ENCODE measurements at places on chromosomes 11 and 22.

GRCh38 chr11:69055598-69056516 is 7.1 kb downstream of the TPCN2 start:
- DNase-seq = no peak

- DNase-seq = no peak
Measured at GRCh38 chr11:126307706-126308105, 3.8 kb downstream of the DCPS start.

DNA sequence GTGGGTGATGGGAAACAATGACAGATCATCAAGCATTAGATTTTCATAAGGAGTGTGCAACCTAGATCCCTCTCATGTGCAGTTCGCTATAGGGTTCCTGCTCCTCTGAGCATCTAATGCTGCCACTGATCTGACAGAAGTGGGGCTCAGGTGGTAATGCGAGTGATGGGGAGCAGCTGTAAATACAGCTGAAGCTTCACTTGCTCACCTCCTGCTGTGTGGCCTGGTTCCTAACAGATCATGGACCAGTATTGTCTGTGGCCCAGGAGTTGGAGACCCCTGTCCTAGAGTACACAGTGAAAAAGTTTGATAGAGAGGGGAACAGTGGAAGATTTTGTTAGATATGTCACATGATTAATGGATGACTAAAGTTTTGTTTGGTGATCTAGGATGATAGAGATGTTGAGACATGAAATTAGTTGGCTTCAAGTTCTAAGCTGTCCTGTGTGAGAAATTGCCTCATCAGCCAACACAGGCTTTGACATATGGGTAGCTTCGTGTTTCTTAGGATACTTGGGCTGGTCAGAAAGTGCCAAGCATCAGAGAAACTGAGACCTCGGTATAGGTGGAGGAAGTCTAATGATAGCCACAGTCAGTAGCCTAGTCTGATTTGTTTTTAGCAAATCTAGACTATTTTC is 47.4 kb downstream of the ARHGEF12 start:
- no peak for DNase-seq

DNA sequence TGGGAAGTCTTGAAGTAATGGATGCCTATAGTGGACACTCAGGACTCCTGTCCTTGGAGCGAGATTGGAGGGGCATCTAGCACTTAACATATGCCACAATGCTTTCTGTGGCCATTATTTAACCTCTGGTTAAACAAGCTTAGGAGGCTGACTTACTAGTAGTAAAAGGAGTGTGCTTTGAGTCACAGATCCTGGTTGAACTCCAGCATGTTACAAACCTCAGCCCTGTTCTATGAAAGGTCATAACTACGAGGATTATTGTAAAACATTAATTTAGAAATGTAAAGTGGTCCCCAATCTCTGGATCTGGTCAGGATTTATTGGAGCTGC is 1.1 kb upstream of the LBHD1 start:
- DNase-seq = no peak

- DNase-seq = no peak
Measured at GRCh38 chr22:23743303-23743705, 7.6 kb downstream of the ZNF70 start.

DNA sequence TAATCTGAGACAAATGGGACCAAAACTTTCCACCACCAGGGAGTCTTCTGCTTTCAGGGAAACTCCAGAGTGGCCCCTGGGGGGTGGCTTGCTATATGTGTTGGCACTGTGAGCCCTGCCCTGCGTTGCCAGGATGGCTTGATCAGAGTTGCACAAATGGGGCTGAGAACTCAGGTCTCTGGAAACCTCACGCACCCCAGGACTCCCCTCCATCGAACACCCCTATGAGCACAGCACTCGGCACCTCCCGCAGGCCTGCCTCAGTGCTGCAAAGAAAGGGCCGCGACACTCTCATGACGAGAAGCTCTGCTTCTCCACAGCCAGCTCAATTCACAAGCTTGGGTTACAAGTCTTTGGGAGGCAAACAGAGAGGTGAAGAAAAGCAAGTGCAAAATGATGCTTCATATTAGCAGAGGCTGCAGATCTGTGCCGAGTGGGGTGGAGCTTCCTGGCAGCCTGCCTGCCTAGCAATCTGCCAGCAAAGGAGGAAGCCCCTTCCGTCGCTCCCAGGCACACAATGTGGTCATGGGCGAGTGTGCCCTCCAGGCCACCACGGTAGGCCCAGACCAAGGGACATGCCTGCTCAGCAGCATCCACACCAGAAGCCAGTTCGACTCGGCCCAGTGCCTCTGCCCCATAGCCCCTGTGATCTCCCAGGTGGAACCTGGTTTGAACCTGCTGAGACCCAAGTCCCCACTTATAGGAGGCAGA is 55.7 kb downstream of the MYH9 start:
- DNase-seq = no peak

DNA sequence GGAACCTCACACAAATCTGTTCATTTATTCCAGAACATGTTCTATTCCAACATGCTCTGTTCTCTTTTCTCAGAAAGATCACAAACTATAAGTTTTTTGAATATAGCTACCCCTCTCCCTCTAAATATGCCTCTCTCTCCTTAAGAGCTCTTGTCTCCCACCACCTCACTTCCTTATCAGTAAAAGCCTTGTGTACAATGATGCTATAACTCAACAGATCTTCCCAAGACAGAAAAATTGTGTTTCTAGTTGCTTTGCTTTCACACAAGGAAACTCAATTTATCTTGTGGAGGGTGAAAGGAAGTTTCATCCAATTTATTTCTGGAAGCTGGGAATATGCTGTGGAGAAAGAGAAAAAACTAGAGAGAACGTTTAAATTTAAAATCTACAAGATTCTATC is 64.4 kb downstream of the FAM76B start:
- DNase-seq = no peak

DNA sequence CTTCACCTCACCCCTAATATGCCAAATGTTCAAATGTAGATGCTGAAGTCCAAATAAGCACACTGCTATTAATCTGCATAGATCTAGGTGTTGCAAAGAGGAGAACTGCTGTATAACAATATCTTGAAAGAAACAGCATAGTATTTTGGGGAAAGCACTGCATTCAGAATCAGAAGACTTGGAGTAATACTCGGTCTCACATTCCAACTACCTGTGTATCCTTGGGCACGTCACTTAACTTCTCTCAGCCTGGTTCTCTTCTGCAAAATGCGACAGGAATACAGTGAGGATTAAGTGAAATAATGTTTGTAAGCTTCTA is 332 bp upstream of the HMGXB4 start:
- no peak for DNase-seq

DNA sequence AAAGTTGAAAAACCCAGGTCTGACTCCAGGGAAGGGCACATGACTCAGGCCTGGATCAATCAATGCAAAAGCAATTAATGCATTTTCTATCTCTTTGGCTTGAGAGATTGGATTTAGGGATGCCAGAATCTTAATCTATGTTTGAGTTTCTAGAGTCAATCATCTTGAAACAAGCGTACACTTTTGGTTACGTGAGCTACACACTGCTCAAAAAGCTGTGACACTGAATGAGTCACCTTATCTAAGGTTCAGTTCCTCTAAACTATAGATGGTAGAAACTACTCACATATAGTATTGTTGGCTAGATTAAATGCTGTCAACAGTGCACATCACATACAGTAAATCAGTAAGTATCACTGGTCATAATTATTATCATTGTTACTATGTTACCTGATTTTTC is 24.2 kb downstream of the MRE11 start:
- no peak for DNase-seq

DNA sequence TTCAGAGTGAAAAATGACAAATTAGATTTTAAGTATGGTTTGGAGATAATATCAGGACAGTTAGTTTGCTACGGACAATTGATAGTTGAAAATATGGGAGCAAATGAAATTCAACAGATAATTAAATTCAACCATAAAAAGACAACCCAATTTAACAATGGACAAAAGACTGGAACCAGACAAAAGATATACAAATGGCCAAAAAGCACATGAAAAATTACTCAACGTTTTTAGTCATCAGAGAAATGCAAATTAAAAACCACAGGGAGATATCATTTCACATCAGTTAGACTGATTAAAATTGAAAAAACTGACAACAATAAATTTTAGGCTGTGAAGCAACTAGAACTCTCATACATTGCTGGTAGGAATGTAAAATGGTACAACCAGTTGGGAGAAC is 27.2 kb downstream of the SIK2 start:
- DNase-seq = no peak

- DNase-seq = no peak
Measured at GRCh38 chr22:50586416-50586815, 3.8 kb upstream of the CHKB start.

GRCh38 chr22:30115705-30116104 is 35.4 kb downstream of the HORMAD2 start:
- no peak for DNase-seq

DNA sequence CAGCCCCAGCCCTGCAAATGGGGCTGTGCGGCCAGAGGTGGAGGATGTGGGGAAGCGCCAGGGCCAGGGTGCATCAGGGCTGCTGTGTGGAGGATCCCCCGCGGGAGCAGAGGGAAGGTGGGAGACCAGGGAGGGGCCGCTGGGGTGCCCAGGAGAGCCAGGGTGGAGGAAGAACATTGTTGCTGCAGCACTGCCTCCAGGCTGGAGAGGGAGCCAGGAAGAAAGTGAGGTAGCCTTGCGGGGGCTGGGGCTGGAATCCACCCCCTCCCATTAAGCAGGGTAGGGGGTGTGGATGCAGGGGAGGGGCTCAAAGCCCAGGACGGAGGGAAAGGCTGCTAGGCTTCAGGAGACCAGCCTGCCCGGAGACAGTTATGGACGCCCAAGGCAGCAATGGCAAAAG is 15.0 kb downstream of the CABP7 start:
- DNase-seq = no peak

- DNase-seq = no peak
Measured at GRCh38 chr22:41909310-41910049, 5.4 kb downstream of the SHISA8 start.

- DNase-seq = no peak
Measured at GRCh38 chr11:34198523-34198922, 93.1 kb downstream of the NAT10 start.

DNA sequence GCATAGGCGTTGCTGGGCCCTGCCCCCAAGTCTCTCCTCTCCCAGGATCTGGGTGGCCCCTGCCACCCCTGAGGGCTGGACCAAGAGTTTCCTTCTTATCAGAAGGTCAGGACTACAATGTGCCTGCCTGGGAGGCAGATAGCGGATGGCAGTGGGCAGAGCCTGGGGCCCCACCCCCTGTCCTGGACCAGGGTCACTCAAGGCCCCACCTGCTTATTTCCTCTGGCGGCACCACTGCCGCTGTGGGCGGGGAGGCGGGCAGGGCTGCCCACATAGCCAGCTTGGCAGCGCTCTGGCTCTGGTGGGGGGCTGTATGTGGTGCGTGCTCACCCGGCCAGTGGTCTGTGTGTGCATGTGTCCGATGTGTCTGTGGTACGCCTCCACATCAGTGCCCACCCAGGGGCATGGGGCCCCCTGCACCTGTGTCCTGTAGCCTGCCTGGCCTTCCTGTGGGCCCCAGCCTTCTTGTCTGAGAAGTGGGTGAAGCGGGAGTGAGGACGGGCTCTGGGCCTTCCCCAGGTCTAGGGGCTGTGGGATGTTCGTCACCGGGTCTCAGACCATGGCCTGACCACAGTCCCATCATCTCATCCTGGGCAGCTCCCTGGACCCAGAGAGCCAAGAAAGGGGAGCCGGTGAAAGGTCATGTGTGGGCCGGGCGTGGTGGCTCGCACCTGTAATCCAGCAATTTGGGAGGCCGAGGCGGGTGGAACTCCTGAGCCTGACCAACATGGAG is 3.0 kb downstream of the GAS2L1 start:
- DNase-seq = no peak

DNA sequence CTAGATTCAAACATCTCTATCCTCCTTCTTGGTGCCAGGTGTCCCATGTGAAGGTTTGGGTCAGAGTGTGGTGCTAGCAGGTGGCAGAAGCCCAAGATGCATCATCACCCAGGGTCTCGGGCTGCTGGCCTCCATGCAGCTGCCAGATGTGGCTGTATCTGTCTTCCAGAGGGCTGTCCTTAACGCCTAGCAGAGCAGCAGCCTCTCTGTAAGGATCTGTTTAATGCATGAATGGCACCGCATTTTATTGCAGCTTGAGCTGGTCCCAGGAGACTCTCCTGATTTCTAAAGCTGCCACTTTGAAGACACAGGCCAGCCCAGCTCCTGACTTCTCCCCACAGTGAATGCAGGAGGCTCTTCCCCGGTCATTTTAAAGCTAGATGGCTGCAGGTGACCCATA is 26.3 kb downstream of the SLC1A2 start:
- no peak for DNase-seq

DNA sequence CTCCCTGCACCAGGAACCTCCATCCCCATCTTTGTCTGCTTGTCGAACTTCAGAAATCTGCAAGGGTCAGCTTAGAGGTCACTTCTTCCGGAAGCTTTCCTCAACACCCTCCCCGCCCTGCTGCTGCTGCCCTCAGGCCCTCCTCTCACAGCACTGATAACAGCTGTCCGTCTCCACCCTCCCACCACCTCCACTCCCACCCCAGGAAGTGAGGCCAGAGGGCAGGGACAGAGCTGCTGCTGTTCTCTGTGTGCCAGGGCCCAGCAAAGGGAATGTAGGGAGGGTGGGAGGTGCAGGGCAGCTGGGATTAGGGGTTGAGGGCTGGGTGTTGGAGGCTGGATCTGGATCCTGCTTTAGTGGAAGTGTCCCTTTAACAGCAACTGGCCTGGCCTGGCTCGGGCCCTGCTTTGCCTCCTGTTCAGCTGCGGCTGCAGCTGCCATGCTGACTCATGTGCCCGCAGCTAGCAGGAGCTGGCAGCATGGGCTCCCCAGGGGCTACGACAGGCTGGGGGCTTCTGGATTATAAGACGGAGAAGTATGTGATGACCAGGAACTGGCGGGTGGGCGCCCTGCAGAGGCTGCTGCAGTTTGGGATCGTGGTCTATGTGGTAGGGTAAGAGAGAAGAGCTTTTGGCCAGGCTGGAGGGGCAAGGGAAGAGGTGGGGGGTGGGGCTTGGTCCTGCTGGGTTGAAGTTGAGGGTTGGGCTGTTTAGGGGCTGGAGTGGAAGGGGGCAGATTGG is at the start of gene P2RX6:
Gene P2RX6, plus strand, starts transcription at position 440 of the 740 bp plus-strand sequence. Its CDS starts 10 bp downstream, at position 450.
- no peak for DNase-seq

GRCh38 chr11:17807034-17807433 is 72.5 kb downstream of the KCNC1 start:
- no peak for DNase-seq

DNA sequence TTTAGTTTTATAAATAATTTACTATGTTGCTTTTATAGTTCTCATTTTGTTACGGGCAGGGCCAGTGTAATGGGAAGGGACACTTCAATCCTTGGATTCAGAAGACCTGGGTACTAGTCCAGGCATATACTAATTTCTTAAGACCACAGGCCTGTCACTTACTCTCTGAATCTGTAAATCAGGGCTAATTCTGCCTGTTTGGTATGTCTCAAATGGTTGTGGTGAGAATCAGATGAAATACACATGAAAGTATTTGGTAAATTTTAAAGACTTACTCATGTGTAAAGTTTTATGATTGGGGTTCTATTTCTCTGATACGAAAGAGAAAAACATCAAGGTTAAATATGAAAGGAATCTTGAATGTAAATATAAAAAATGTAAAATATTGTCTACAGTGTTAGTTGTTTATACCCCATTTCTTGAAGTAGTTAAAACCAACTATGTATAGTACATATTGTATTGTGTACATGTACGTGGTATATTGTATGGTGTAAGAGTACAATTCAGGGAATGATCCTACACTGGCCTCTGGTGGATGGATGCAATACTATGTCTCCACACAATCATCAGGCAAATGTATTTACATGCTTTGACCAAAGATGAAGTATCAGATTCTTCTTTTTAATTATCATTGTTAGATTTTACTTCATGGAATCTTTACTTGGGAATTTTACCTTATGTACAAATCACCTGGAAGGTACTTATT is 24.5 kb upstream of the RAG2 start:
- DNase-seq = no peak
